ENCODE measurements at places on chromosomes 11 and 22.

GRCh38 chr11:9029422-9029821 lies 25.6 kb upstream of the NRIP3 start:
- no peak for DNase-seq

DNA sequence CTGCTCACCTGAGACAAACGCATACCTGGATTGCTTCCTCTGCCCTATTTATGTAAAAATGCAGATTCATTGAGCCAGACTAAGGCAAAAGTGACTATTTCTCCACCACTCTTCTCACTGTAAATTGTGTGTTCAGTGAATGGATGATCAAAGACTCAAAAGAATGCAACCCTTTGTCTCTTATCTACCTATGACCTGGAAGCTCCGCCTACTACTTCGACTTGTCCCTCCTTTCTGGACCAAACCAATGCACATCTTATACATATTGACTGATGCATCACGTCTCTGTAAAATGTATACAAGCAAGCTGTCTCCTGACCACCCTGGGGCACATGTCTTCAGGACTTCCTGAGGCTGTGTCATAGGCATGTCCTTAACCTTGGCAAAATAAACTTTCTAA lies 418.0 kb upstream of the SYN3 start:
- DNase-seq, result no peak

DNA sequence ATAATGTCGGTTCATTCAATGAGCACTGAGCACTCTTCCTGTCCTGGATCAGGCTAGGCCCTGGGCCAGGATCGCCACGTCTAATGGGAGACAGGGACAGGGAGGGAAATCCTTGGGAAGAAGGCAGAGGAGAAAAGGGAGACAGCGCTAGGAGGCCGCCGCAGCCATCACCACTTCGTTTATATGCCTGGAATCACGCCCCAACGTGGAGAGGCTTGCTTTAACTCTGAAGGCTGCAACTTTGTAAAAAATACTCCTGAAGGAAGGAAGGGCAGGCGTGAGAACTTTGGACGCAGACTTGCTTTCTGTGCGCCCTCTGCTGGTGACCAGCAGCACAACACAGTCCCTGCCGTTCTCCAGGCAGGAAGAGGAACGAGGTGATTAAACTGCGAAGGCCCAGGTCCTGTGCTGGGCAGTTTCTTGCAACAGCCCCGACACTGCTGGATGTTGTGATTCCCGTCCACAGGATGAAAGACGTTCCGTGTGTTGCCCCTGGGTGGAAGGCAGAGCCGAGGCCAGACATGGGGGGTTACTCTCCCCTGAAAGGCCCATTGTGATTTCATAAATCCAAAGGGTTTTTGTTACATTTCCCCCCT lies 22.1 kb downstream of the RIBC2 start:
- peak; percentile 88 for DNase-seq

DNA sequence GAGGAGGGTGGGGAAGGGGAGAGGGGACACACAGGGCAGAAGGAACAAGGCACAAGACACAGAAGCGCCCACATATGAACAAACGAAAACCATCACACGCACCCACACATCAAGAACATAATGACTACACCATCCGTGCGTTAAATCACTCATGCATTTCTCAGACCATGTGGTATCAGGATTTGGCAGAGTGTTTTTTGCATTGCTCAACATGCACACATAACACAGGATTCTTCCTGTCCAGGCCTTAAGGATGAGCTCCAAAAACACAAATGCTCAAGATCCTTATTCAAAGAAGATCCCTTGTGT lies 309.5 kb downstream of the CADM1 start:
- peak; percentile 81 for DNase-seq

DNA sequence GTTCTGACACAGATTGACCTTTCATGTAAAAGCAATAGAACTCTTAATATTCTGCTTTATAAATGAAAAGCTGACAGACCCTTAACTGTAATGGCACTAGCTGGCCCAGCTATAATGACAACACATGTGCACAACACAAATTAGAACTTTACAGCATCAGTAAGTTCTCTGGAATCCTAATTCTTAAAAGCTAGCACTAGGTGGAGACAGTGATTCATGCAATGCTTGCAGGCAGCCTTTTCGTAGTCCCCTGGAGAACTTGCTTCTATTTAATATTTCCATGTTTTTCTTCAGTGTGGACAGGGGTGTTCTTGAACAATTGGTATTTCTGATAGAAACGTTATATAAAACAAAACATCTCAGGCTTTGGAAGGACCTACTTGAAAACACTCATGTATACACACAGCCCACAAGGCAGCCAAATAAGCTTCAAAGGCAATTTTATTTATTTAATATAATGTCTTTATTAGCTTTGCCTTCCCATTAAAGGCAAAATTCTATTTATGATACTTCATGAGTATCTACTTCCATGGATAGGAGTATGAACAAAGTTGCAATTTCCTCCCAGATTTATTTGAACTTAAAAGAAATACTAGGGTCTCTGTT lies 374.3 kb upstream of the MPPED2 start:
- peak; percentile 21 for DNase-seq

All from fibroblast of skin of right quadriceps (primary cell).